ENCODE measurements at places on chromosomes 7 and 10.
A peak's percentile ranks its signal among the peaks of the same experiment; 100 is the strongest.

DNA sequence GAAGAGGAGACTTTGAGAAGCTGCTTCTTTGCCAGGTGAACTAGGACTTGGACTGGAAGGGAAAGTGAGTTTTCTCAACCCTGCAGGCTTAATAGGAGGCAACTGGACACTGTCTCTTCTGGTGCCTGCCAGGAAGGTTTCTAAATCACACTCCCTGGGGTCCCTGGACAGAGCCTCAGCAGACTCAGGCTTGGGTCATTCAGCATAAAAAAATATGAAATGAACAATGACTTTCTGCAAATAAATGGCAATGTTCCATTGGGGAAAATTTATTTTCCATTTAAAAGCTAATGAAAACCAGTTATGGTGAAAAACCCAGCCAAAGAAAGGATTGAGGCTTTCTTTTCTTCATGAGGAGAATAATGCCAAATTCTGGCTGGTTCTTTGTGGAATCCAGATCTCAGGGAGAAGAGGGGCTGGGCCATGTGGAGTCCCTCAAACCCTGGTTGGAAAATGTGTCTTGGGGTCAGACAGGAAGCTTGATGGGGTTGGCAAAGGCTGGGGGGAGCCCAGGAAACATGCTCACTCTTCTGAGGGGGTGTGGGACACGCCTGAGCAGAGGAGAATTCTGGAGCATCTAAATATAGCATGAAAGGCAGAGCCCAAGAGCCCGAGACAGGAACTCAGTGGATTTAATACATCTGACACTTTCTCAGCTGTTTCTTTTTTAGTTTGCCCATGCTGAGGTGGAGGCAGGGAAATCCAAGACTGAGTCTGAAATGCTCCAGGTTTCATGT is 65.2 kb upstream of the EMX2 start:
- DNase-seq: no peak

DNA sequence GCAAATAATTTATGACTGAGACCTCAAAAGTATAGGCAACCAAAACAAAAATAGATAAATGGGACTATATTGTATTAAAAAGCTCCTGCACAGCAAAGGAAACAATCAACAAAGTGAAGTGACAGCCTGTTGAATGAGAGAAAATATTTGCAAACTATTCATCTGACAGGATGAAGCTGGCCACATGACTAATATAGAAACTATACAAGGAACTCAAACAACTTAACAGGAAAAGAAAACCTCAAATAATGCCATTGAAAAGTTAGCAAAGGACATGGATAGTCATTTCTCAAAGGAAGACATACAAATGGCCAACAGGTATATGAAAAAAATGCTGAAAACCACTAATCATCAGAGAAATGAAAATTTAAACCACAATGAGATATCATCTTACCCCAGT is 245.1 kb downstream of the STK31 start:
- no peak for DNase-seq

- no peak for DNase-seq
Observed at GRCh38 chr7:110442381-110442837, 648.5 kb upstream of the LRRN3 start.

- no peak for DNase-seq
Observed at GRCh38 chr10:34966451-34966850, 123.7 kb downstream of the CUL2 start.

DNA sequence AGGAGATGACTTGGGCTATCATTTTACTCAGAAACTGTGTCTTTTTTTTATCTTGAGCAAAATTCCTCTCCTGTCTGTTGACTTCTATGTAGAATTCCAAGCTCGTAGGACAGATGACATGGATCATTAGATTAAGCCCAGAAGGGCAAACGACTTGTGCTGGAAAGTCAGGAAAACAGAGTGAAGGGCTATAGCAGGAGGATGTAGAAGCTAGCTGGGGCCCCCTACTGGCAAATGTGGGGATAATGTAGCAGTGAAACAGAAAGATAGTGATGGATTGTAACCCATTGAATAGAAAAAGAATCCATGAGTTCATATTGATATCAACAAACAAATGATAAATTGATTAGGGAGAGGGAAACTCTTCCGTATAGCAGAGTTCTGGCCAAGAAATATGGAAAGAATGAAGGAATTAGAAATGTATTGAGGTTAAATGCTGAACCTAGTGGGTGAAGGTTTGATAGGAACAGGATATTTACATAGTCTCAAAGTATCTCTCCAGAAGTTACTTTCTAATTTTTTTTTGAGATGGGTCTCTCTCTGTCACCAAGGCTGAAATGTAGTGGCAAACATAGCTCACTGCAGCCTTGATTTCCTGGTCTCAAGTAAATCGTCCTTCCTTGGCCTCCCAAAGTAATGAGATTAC is 103.6 kb downstream of the LYZL1 start:
- DNase-seq: peak; percentile 19

DNA sequence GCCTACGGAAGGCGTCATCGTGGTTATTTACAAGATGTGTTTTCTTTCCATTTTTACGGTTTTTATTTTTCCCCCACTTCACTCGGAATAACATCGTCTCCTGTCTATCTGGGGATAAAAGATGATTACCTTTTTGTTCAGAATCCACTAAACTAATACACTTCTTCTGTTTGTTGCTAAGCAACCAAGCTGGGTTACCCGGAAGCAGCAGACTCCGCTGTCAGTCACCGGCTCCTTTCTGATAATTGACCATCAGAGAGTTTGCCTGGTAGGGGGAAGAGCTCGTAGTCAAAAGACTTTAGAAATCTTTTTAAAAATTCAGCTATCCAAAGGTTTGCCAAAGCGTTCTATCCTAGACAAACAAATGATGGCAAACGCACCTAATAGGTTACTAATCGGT is 75.0 kb upstream of the SFMBT2 start:
- peak; percentile 22 for DNase-seq

DNA sequence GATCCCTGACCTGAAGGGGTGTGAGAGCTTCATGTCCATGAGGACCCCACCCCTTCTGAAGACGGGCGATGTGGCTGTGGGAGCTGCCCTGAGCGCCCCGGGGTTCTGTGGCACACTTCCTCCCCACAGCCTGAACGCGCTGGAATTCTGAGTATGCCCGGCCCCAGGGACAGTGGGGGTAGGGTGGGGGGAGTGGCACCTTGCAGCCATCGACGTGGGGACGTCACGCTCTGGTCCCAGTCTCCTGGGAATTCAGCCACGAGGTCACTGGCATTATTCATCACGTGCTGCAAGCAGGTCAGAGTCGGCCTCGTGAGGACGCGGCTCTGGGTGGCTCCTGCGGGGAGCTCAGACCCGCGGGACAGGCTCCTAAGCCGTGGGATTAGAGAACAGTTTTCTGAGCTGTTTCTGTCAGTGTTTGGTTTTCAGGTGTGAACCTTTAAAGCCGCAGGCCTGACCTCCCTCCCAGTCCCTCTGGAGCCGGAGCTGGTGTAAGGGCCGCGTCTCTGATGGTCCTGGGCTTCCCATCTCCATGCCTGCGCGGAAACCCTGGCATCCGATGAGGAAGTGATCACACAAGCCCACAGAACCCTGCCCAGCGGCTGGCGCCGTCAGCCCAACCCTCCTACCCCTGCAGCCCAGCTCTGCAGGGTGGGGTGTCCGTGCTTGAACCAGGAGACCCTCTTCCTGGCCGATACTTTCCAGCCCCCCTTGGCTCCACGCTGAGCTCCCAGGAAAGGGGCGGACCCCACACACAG is 16.1 kb downstream of the GPR146 start:
- DNase-seq: no peak

DNA sequence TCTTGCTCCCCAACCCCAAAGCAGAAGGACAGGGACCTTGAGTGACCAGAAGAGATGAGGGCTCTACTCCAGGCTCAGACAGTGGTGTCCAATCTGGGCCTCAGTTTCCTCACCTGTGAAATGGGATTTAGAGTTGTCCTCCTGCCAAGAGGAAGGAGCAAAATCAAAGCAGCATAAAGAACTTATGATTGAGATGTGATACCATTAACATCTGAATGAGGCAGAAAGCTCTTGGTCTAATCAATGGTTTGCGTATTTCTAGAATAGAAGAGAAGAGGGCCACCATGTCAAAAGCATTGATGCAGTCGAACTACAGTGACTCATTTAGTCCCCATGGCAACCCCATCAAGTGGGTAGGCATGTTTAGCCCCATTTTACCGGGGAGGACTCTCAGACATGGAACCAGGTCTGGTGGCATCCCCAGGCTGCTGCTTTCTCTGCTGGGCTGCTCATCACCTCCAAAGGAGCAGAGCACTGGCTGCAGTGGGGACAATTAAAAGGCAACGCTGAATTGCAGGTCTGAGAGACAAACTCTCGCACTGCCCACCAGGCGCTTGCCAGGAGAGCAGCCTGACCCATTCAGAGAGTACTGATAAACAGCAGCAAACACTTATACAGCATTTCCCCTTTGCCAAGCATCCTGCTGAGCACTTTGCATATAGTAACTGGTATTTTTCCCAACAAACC is 175.9 kb downstream of the NEURL1 start:
- DNase-seq: no peak

GRCh38 chr7:37342176-37342687 is 106.4 kb downstream of the ELMO1 start:
- DNase-seq: no peak

GRCh38 chr10:57759777-57760176 is 507.9 kb downstream of the IPMK start:
- no peak for DNase-seq

GRCh38 chr7:158321936-158322615 is 265.5 kb downstream of the PTPRN2 start:
- no peak for DNase-seq

- DNase-seq: no peak
Observed at GRCh38 chr10:48511875-48512231, 93.0 kb downstream of the ARHGAP22 start.

DNA sequence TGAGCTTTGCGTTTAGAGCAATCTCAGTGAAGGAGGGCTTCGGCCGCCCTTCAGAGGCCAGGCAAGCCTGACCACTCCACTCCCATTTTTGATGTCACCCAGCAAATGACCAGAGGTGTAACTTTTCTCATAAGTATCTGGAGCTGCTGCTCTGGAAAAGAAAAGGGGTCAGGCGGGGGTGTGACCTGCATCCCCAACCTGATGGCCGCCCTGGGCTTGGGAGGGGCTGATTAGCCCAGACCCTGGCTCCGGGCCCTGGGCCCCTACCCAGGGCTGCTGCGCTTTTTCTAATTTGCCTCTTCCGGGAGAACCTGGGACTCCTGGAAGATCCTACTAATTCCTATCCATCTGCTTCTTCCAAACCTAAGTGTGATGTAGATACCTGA is 9.6 kb upstream of the EBF3 start:
- no peak for DNase-seq

- DNase-seq: no peak
Observed at GRCh38 chr7:120944826-120945562, 5.6 kb upstream of the ING3 start.

DNA sequence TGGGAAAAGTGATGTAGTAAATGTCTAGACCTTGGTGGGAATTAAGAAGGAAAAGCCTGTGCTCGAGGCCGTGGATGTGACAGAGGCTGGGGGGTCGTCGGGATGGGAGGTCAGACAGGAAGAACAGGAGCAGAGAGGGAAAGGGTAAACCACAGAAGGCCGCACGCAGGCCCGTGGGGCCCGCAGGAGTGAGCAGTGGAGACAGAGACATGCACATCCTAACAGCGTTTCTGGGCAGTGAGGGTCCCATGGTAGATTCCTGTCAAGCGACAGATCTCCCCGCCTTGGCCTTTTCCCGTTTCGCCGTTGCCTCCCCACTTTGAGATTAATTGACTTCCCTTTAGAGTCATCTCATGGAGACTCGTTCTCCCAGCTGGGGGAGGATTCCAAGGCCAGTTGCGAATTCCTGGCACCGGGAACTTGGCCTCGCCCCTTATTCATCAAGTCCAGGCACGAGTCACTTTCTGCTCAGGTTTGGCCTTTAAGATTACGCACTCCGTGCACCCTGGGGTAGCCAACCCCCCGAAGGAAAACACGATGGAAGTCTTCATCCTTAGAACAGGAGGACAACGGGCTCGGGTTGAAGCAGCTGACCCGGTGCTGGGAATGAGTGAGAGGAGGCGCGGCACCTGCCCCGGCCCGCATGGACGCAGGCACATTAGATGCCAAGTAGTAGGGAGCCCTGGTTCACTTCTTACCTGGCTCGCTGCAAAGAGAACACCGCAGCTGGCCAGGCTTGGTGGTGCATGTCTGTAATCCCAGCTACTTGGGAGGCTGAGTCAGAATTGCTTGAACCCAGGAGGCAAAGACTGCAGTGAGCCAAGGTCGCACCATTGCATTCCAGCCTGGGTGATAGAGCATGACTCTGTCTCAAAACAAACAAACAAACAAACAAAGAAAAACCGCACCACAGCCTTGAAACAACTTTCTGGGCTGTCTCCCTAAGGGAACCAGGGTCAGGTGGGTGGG is 315.2 kb upstream of the SHH start:
- DNase-seq: no peak

GRCh38 chr7:75984130-75985008 is 10.0 kb downstream of the TMEM120A start:
- DNase-seq: no peak

GRCh38 chr7:27201580-27202017 is 1.7 kb upstream of the HOXA13 start:
- no peak for DNase-seq

DNA sequence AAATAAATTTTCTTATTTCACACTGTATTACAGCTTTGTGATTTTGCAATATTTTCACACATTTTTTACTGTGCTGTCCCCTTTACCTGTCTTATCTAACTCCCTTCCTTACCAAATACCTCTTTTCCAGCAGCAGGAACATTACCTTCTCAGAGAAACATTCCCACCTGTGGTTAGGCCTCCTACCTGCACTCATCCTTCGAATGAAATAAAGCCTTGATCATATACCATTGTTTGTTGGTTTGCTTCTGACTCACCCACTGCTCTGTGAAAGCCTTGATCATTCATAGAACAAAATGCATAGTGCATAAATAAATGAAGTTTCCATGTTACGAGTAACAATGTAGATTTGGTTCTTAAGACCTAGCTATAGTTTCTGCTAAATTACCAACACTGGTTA is 256.3 kb downstream of the ARL4A start:
- no peak for DNase-seq

DNA sequence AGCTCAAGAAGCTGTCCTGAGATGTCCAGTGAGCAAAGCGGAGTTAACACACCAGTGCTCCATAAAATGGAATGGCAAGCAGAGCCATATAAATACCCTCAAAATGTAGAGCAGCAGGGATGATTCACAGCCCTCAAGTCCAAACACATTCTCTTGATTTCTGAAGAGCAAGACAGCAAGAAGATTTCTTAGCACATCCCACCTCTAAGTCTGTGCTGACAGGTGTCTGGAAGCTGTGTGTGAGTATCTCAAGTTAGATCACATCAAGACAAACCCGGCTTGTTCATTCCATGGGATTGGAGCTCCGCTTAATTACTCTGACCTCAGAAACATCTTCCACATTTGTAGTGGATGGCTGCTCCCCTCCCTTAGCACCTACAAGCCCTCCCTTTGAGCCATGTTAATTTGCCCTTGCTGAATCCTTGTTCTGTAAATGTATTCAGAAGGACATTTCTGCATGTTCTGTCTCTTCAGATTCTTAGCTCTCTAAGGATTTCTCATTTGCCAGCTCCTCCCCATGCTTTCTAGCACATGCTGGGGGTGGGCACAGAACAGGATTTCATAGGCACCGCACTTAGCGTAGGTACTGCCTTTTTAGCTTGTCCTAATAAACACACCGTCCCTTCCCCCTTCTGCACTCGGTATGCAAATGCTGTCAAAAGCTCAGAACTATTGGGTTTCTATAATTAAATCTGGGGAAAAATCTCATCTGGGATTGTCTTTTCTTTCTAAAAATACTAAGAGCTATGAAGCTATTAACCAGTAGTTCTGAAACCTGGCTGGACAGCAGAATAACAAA is 112.7 kb downstream of the CPXM2 start:
- DNase-seq: no peak

- DNase-seq: no peak
Observed at GRCh38 chr7:12586271-12586670, 15.8 kb downstream of the SCIN start.
